Kasumi-1 (cell line): ENCODE measurements at places on chromosomes 2 and 18.

DNA sequence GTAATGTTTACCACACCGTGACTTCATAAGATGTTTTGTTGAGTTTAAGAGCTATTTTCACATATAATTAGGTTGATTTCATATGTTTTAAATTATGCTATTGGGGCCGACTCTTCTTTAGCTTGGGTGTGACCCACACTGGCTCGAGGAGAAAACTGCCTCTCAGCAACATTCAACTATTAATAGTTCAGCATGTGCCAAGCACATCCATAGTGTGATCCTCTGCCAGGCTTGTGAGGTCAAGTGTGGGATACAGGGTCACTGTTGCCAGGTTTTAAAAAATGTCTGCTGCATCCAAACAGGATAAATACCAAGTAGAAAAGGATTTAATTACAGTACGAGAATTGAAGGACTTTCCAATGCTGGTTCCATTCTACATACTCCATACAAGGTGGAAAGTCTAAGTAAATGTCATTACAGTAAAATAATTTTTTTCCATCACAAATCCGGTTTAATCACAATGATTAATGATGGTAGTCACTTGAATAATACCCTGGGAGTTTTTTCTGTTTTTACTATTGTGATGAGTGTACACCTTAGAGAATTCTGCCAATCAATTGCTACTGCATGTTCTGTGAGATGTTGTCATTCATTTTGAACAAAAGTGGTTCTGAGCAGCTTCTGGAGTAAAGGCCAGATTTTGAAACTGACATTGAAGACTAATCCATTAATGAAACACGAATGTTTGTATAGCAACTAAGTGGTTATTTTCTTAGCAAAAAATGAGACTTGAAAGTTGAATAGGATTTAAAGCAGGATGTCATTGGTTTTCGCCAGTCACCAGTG, 84.5 kb downstream of the ABI2 start:
- DNase-seq = no peak

GRCh38 chr2:99420031-99420430, 69.8 kb downstream of the REV1 start:
- no peak for DNase-seq

GRCh38 chr18:79497638-79498081, 101.9 kb downstream of the NFATC1 start:
- no peak for DNase-seq

GRCh38 chr2:150482667-150483400, 4.6 kb downstream of the RND3 start:
- DNase-seq = no peak

DNA sequence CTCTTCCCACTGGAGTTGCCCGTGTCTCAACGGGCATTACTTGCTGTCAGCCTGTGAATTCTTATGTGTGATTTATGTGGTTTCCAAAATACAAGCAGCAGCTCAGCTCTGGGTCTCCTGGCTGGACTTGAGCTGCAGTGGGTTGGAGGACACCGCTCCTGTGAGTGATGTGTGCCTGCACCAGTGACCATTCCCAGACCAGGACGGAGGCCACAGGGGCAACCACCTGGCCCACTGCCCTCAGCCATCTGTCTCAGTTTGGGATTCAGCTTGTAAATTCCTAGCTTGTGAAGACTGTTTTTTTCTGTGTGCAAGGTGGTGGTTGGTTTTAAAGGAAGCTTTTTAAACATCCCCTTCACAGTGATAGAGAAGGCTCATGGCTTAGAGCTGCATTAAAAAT, 261.0 kb downstream of the BCL2 start:
- no peak for DNase-seq

DNA sequence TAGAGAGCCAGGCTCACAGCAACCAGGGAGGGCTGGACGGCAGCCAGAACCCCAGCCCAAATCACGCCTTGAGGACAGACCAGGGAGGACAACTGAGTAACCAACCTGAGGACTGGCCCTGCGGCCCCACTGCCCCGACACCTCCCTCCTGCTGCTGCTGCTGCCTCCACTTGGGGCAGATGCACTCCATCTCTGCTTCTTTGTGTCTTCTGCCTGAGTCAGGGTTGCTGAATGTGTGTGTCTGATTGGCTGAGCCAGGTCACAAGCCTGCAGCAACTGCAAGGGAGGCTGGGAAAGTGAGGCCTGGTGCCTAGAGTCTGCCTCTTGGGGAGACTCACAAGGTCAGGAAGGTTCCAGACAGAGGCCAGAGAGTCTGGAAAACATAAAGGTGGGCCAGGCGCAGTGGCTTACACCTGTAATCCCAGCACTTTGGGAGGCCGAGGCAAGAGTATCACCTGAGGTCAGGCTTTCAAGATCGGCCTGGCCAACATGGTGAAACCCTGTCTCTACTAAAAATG, 83.4 kb downstream of the ZFP36L2 start:
- peak; percentile 19 for DNase-seq

GRCh38 chr2:28269019-28269784, 123.5 kb upstream of the FOSL2 start:
- DNase-seq = no peak

GRCh38 chr2:187580462-187581124, 26.4 kb upstream of the TFPI start:
- DNase-seq = peak; percentile 89

DNA sequence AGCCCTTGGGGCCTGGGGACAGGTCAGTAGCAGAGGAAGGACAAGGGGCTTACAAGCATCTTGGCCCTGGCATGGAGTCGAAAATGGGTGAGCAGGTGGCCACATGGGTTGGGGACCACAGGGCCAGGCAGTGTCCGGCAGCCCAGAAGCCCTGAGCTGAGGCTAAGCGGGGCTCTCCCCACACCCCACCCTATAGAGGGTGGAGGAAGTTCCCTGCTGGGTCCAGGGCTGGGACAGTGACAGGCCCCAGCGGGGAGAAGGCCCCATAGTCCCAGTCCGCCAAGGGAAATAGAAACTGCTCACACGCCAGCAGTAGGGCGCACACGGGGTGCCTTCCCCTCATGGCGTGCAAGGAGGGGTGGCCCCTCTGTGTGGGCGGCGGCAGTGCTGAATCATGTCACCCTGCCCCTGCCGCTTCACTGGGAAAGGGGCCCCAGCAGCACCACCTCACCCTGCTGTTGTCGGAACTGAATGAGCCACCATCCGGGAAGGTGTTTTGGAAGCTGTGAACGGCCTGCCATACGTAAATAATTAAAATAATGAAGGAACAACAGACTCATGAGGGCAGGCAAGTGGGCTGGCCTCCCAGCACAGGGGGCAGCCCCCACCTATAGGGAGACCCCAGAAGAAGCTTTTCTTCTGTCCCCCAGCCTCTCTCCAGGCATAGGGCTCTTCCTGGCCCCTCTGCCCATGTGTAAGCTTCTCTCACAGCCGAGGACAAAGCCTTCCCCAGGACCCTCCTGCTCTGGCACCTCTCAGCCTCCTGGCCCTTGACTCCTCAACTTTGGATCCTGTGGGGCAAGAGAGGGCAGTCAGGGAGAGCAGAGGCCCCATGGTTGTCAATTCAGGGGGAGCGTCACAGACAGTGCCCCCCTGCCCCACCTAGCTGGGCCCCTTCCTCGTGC, 12.7 kb upstream of the DUSP2 start:
- no peak for DNase-seq

- DNase-seq = no peak
Observed at GRCh38 chr2:128324008-128324896, 5.6 kb upstream of the HS6ST1 start.

DNA sequence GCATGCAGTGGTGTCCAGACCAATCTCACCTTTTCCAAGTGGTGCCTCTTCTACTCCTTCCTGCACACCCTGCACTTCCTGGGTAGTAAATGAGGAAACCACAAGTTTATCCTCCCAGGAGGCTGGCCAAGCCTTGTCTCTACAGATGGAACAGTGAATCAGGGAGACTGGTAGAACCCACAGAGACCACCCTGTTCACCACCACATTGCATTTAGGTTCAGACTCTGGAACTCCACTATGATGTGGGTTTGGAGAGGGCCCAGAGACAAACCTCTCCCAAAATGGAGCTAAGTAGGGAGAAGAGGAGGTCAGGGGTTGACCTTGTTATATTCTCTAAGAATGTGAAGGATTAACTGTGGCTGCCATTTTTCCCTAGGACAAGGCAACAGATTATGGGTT, 102.8 kb upstream of the FZD7 start:
- DNase-seq = no peak

- no peak for DNase-seq
Observed at GRCh38 chr2:9268301-9269080, 61.9 kb downstream of the ASAP2 start.

GRCh38 chr2:109128616-109129355, at the start of gene SH3RF3:
SH3RF3 (plus strand) TSS chr2:109129205.
- peak; percentile 18 for DNase-seq

GRCh38 chr2:208064220-208064961, 39.1 kb upstream of the PLEKHM3 start:
- no peak for DNase-seq

- no peak for DNase-seq
Observed at GRCh38 chr2:120737340-120738101, 1.9 kb downstream of the GLI2 start.

GRCh38 chr2:239396881-239397681, 3.7 kb downstream of the HDAC4 start:
- DNase-seq = no peak

- DNase-seq = no peak
Observed at GRCh38 chr2:14423145-14423906, 209.2 kb upstream of the LRATD1 start.

- DNase-seq = no peak
Observed at GRCh38 chr2:52404866-52405265, 1362.7 kb upstream of the CHAC2 start.

GRCh38 chr2:239833269-239834109, 191.7 kb downstream of the NDUFA10 start:
- no peak for DNase-seq

GRCh38 chr2:102420290-102420689, 2.7 kb upstream of the IL18RAP start:
- no peak for DNase-seq

- no peak for DNase-seq
Observed at GRCh38 chr2:23679044-23679443, 247.9 kb downstream of the ATAD2B start.

GRCh38 chr2:65054749-65055421, 1.3 kb upstream of the CEP68 start:
- no peak for DNase-seq

DNA sequence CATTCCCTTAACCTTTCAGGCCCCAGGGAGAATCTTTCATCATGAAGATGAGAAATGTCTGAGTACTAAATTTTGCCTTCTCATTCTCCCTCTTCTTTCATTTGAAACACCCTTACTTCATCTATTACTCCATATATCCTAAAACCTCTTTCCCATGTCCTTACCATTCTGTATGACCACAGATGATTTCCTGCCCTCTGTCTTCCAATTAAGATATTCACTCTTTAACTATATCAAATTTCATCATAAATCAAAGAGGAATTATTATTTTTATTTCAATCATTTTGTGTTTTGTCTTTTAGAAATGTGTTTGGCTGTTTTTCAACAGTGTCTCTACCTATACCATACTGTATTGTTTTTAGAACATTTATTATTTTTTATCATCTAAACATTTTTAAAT, 964.9 kb upstream of the KLHL29 start:
- DNase-seq = no peak

- DNase-seq = no peak
Observed at GRCh38 chr2:118059919-118060478, 28.3 kb upstream of the INSIG2 start.

DNA sequence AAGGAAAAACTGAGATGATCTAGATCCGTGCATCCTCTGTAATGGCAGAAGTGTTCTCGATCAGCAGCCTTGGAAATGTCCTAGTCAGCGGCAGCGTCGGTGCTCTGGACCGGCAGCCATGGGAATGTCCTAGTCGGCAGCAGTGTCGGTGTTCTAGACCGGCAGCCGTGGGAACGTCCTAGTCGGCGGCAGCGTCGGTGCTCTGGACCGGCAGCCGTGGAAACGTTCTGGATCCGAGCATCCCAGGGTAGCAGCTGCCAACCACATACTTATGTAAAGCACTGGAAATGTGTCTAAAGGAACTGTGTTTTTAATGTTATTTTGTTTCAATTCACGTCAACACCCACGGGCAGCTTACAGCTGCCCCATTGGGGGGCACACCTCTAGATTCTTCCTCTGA, 58.7 kb downstream of the GBX2 start:
- DNase-seq = no peak

DNA sequence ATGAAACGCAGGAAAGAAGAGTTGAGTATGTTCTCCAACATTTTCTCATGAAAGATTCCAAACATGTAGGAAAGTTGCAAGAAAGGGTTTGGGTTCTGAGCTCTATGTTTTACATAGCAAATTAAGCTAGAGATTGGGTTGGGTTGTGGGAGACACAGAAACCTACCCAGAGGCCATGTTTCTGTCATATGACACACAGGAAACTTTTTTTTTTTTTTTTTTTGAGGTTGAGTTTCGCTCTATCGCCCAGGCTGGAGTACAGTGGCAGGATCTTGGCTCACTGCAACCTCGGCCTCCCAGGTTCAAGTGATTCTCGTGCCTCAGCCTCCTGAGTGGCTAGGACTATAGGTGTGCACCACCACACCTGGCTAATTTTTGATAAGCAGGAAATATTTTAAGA, 57.6 kb downstream of the DOCK10 start:
- DNase-seq = no peak

DNA sequence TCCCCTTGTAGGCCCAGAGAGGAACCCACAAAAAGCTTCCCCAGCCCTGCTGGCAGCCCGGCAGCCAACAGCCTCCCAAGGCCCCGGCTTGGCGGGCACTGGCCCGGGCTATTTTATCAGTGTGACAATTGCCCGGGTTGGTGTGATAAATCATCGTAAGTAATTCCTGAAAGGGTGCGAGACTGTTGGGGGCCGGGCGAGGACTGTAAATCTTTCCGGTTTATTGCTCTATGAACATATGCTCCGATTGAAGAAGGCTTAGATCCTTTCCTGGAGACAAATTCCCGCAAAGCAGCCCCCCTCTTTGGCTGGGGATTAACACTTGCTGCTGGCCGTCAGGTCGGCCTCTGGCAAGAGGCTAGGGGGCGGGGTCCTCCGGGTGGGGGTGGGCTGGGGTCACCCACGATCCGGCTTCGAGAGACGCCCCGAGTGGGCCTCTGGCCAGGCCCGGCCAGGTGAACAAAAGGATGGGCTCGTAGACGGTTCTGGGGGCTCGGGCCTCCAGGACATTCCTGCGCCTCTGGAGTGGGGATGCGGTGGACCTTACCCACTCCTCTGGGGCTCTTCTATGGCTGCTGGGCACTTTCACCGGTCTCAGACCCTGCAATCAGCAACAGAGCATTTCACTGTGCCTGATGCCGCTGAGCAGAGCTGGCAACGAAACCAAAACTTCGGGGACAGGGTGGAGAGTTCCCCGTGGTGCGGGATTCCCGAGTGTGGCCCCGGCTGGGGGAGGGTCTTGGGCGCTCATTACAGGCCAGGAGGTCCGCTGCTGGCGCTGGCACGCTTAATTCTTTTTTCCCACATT, 2.0 kb downstream of the HOXD3 start:
- DNase-seq = no peak

DNA sequence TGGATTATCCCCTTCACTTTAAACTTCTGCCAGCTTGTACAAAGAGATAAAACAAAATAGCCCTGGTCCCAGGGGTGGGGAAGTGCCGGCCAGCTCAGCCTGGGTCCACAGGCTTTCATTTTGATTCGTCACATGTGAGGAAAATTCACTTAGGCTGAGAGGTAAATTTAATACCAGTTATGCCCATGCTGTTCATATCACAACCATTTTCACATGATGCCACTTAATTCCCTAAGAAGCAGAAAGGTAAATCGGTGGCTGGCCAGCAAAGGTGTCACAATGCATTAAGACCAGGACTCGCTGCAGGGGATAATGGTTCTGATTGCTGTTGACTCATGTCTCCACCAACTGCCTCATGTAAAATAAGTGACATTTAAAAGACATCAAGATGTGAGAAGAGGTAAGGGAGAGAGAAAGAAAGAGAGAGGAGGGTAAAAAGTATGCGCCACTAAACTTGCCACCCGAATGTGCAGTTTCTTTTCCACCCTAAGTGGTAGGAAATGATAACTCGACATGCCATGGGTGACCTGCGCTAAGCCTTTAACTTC, 261.0 kb upstream of the SIX3 start:
- no peak for DNase-seq
